Thoracic aorta (tissue), 2 donors: ENCODE measurements at places on chromosomes 2 and 18. TPM values are rescaled to one million over a fixed set of nuclear protein-coding genes. Genes with fewer than 3 reads are reported as not detected.

The SELENOI gene
- 11.8 TPM for total RNA-seq

The COL4A4 gene
- 34.0 TPM for total RNA-seq

The DQX1 gene
- total RNA-seq, result 1.9 TPM

The MEP1B gene
- not detected for total RNA-seq

The GAL3ST2 gene
- 2.2 TPM for total RNA-seq

The SEMA4F gene
- total RNA-seq, result 27.6 TPM

The NEB gene
- total RNA-seq, result 8.6 TPM

The ARID5A gene
- 152 TPM for total RNA-seq

The OTX1 gene
- not detected for total RNA-seq

The CDK5R2 gene
- not detected for total RNA-seq

The FTCDNL1 gene
- total RNA-seq, result 3.4 TPM

The FOXD4L1 gene
- total RNA-seq, result not detected

The ZNF407 gene
- total RNA-seq, result 18.7 TPM

The ITPRIPL1 gene
- 1.6 TPM for total RNA-seq

The GALNT1 gene
- 32.0 TPM for total RNA-seq

The APOB gene
- total RNA-seq, result 6.1 TPM
